ENCODE measurements at places on chromosomes 1 and 21.

- no peak for DNase-seq
Measured at GRCh38 chr1:248596615-248597014, 885 bp downstream of the OR2T10 start.

- DNase-seq, result no peak
Measured at GRCh38 chr1:205687242-205687641, 6.9 kb upstream of the SLC45A3 start.

DNA sequence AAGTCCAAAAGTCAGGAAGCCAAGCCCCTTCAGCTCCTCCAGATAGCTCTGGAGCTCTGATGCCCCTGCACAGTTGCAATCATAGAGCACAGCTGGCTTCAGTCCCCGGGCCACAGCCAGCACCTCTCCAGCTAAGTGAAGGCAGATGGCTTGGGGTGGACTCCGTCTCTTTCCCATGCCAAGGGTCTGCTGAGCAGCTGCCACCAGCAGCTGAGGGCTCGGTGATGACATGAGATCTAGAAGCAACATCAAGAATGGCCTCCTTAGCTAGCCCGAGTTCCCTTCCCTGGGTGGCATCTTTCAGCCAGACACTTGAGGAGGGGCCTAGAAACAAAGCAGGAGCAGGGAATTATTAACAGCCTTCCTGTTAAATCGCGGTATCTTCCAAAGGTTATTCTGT, 973 bp downstream of the C1orf74 start:
- no peak for DNase-seq

- no peak for DNase-seq
Measured at GRCh38 chr1:41240781-41241353, 1.2 kb downstream of the SCMH1 start.

DNA sequence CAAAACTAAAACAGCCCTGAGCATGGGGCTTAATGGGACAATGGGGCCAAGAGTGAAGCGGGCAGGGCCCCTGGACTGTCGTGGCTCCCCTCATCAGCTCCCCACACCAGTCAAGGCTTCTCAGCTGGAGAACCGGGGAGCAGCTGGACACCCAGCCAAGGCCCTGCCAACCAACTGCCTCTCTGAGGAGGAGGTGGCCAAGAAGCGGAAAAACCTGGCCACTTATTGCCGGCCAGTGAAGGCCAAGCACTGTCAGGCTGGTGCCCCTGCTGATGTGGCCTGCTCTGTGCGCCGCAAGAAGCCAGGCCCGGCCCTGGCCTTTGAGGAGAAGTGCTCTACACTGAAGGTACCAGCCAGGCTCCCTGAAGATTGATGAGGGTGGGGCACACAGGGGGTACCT, 2.5 kb upstream of the CYB561D1 start:
- DNase-seq, result no peak

DNA sequence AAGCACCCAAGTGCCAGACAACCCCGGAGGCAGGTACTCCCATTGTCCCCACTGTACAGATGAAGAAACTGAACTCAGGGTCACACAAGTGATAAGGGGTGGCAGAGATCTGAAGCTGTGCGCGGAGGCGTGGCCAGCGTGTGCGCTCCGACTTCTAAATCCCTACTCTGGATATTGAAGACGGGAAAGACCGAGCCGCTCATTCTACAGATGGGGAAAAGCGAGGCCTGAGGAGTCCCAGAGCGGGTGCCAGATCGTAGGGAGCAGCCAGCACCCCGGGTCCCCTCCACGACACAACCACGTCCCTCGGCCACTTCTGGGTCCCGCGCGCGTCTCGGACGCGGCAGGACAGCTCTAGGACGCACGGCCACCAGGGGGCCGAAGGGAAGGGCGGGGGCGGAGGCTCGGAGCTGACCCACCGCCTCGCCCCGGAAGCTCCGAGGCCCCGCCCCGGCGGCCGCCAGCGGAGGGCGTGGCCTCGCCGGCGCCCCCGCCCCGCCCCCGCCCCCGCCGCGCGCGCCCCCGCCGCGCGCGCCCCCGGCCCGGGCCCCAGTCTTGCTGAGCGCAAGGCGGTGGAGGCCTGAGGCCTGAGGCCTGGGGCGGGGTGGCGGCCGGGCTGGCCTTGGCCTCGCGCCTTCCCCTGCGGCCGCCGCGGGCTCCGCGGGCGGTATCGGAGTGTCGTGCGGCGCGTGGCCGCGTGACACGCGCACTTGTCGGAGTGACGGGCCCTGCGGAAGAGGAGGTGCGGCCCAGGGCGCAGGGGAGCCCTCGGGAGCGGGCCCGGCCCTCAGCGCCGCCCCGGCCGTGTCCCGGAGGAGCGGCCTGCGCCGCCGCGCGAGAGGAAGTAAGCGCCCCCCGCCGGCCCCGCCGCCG, at the start of gene H6PD:
H6PD (plus strand) TSS at position 552 of the 873 bp plus-strand sequence. CDS start 10,161 bp downstream, outside the sequence.
- DNase-seq, result peak; percentile 12

- no peak for DNase-seq
Measured at GRCh38 chr1:154222518-154222917, 1.8 kb downstream of the UBAP2L start.

DNA sequence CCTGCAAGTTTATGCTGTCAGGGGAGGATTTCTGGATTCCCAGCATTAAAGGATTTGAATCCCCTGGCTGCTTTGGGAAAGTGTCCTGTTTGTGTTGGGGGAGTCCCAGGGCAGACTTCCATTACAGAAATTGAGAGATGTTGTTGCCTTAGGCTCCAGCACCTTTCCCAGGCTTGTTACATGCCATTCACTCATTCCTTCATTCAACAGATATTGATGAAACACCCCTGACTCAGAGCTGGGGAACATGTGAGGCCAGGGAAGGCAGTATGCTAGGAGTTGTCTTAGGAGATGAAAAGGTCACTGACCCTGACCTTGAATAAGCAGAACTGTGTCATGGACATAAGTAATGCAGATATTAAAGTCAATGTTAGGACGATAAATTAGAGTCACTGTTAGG, 161.7 kb downstream of the NTMT2 start:
- DNase-seq, result no peak

DNA sequence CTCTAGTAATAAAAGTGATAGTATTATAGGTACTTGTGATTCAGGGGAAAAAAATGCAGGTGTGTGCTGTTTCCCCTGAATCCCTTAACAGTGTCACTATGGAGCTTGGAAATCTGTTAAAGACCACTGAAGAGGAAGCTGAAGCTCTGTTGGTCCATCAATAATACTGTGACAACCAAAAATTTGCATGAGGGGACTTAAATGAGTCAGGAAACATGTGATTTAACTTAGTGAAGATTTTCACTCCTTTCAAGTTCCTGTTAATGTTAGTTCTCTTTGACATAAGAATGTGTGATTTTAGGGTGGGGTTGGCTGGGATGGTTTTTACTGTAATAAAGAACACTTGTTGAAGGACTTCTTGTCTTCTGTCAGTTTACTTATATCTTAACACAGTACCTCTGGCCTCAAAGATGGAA, 32.0 kb downstream of the VANGL2 start:
- DNase-seq, result no peak

- no peak for DNase-seq
Measured at GRCh38 chr21:33023574-33024200, 2.0 kb upstream of the OLIG2 start.

- no peak for DNase-seq
Measured at GRCh38 chr1:3468236-3469103, 14.0 kb downstream of the ARHGEF16 start.

DNA sequence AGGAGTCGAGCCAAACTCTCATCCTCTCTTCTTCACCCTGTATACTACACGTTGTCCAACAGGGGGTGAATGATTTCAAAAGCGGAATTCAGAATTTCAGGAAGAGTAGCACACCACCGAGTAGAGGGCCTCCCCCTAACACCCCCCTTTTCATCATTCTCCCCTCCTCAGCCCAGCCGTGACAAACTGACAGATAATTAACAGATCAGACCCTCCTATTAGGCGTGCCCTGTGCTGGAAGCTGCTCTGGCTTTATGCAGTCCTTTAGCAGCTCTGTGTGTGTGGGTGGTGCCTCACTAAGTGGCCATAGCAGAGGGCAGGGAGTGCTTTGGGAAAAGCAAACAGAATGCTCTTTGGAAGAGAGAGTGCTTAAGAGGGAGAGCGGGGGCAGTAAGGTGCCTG, 44.3 kb downstream of the PEX14 start:
- no peak for DNase-seq

DNA sequence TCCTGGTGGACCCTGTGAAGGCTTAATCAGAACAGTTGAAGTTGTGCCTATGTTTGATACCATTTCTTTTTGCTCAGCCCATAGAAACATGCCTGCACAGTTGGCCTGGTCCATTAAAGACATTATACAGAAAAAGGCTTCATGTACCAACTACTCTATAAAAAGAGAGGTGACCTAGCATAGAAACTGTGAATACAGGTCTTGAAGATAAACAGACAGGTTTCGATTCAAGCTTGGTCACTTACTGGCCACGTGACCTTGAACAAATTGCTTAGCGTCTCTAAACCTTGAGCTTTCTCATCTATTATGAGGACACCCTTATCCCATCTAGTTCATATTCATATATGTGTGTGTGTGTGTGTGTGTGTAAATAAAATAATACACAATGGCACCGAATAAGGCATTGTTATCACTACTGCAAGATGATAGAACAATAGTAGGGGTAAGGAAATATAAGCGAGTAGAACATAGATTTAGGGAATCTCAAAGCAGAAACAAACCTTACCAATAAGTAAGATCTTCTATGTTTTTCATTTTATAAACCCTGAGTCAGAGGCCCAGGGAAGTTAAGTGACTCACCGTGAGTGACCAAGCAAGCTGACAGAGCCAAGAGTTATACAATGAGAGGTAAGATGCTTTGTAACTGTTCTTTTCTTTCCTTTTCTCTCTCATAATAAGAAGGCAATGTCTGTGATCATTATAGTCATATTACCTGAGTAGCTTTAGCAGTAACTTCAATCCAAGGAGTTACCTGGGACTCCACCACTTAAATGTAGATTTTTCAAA, 476.8 kb upstream of the DEPDC1 start:
- no peak for DNase-seq
